Uterus (tissue), 4 donors: ENCODE measurements at places on chromosomes 11 and 22. TPM values are rescaled to one million over a fixed set of nuclear protein-coding genes. Genes with fewer than 3 reads are reported as not detected.

CRYBB2 gene
- not detected for total RNA-seq

CADM1 gene
- 61.5 TPM for total RNA-seq

PRG2 gene
- not detected for total RNA-seq

OR51I1 gene
- total RNA-seq, result 5.0 TPM

GAL3ST1 gene
- total RNA-seq, result 0.26 TPM

MYO7A gene
- 2.0 TPM for total RNA-seq

MS4A12 gene
- total RNA-seq, result not detected

APOC3 gene
- total RNA-seq, result not detected

C22orf31 gene
- not detected for total RNA-seq

OR52E8 gene
- not detected for total RNA-seq

PKP3 gene
- 0.46 TPM for total RNA-seq

DKK3 gene
- 117 TPM for total RNA-seq

MN1 gene
- 7.9 TPM for total RNA-seq

OR51E2 gene
- 0.29 TPM for total RNA-seq

MFRP gene
- not detected for total RNA-seq

PKDREJ gene
- 0.06 TPM for total RNA-seq

CDC42BPG gene
- 0.61 TPM for total RNA-seq

PTS gene
- 27.8 TPM for total RNA-seq

ZNF280B gene
- under 0.01 TPM for total RNA-seq

OR51G2 gene
- total RNA-seq, result not detected

PATE4 gene
- total RNA-seq, result not detected

FIBIN gene
- total RNA-seq, result 7.4 TPM

BIK gene
- 0.77 TPM for total RNA-seq

DEAF1 gene
- 7.9 TPM for total RNA-seq

KDM4E gene
- not detected for total RNA-seq

MISFA gene
- total RNA-seq, result not detected

ZBTB44 gene
- total RNA-seq, result 126 TPM

OR8K1 gene
- total RNA-seq, result not detected

ZBED5 gene
- 24.6 TPM for total RNA-seq

PIH1D2 gene
- 5.5 TPM for total RNA-seq

GSTT2B gene
- total RNA-seq, result 5.1 TPM

TMPRSS4 gene
- 5.5 TPM for total RNA-seq

HOATZ gene
- 0.88 TPM for total RNA-seq

SIK2 gene
- 11.5 TPM for total RNA-seq

THRSP gene
- total RNA-seq, result not detected

ZNF215 gene
- 3.2 TPM for total RNA-seq

C11orf65 gene
- not detected for total RNA-seq

PRODH gene
- total RNA-seq, result not detected

MIAT gene
- 3.3 TPM for total RNA-seq

USH1C gene
- not detected for total RNA-seq

CNTN5 gene
- total RNA-seq, result 0.51 TPM

ALDH3B1 gene
- 2.3 TPM for total RNA-seq

MYRF gene
- 6.4 TPM for total RNA-seq

PGA5 gene
- not detected for total RNA-seq

IRAG1 gene
- 159 TPM for total RNA-seq

CBY1 gene
- total RNA-seq, result 42.8 TPM

SYT8 gene
- not detected for total RNA-seq

IGLL5 gene
- 7.4 TPM for total RNA-seq

C11orf87 gene
- 0.09 TPM for total RNA-seq

CRYBA4 gene
- not detected for total RNA-seq

ART1 gene
- total RNA-seq, result not detected

OR51B2 gene
- not detected for total RNA-seq

CHEK1 gene
- 35.4 TPM for total RNA-seq

BARX2 gene
- total RNA-seq, result 0.83 TPM

HEPN1 gene
- total RNA-seq, result not detected

A4GALT gene
- 12.9 TPM for total RNA-seq

SCGB1C1 gene
- not detected for total RNA-seq

DDIAS gene
- total RNA-seq, result not detected
